GM12892 (cell line): ENCODE measurements at places on chromosomes 6 and 20.

DNA sequence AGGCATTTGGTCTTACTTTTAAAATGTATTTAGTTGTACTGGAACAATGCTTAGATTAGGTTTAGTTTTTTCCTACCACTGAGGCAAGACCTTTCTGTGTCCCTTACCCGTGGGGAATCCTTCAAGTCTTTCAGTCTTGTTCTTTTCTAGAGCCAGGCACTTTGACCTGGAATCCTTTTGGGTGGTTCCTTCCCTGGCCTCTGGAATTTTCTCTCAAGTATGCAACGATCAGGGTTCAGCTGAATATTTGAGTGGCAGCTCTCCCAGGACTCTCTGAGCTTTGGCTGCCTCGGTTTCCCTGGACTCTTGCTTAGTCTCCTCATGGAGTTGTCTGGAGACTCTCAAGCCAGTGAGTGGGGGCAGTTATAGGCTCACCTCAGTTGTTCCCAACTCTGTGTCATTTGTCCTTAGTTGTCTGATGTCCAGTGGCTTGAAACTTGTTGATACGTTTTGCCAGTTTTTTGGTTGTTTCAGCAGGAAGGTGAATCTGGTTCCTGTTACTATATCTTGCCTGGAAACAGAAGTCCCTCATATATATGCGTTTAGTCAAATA lies 118.1 kb downstream of the QKI start:
- DNase-seq = no peak

GRCh38 chr6:158143700-158144099 lies 24.4 kb downstream of the SERAC1 start:
- DNase-seq = no peak

- DNase-seq = no peak
Observed at GRCh38 chr6:169266261-169266660, 12.6 kb upstream of the THBS2 start.

DNA sequence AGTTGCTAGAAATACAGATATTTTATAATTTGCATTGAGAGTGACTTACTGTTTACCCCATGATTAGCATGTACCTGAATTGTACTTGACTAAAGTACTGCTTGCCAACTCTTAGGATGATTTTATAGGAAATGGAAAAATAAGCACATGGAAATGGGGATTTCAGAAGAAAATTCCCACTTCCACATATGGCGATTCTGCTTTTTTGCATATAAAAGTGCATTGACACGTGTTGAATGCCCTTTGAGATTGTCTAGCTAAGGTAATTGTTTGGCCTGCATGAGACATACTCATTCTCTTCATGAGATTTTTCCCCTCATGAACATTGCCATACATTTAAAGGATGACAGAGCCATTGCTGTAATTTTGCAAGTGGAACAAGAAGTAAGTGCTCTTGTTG lies 10.1 kb downstream of the TAB2 start:
- no peak for DNase-seq
